ENCODE measurements at places on chromosomes 7 and 10. TPM values are rescaled to one million over a fixed set of nuclear protein-coding genes. Genes with fewer than 3 reads are reported as not detected.

Gene MOGAT3
- total RNA-seq, result not detected

Gene SPRN
- not detected for total RNA-seq

Gene APBB1IP
- not detected for total RNA-seq

Gene SLC29A4
- total RNA-seq, result 6.7 TPM

Gene NAT16
- total RNA-seq, result not detected

Gene OPALIN
- total RNA-seq, result not detected

Gene PRR15
- total RNA-seq, result 26.6 TPM

Gene DLX5
- total RNA-seq, result 0.23 TPM

Gene CPN1
- not detected for total RNA-seq

Gene SVIL
- total RNA-seq, result 27.2 TPM

DNA sequence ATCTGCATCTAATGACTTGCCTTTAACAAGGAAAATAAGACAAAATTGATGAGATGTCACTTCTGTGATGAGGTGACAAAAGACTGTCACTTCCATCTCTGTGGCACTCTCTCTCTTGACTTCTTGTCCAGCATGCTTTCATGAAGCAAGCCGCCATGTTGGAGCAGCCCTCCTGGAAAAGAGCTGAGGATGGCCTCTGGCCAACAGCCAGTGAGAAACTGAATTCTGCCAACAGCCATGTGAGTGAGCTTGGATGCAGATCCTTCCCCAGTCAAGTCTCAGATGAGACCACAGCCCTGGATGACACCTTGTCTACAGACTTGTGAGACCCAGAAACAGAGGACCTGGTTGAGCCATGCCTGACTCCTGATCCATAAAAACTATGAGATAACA, 412.6 kb upstream of the SHH start:
- no peak for DNase-seq

- no peak for DNase-seq
Observed at GRCh38 chr7:47721670-47722069, 139.8 kb upstream of the TNS3 start.

DNA sequence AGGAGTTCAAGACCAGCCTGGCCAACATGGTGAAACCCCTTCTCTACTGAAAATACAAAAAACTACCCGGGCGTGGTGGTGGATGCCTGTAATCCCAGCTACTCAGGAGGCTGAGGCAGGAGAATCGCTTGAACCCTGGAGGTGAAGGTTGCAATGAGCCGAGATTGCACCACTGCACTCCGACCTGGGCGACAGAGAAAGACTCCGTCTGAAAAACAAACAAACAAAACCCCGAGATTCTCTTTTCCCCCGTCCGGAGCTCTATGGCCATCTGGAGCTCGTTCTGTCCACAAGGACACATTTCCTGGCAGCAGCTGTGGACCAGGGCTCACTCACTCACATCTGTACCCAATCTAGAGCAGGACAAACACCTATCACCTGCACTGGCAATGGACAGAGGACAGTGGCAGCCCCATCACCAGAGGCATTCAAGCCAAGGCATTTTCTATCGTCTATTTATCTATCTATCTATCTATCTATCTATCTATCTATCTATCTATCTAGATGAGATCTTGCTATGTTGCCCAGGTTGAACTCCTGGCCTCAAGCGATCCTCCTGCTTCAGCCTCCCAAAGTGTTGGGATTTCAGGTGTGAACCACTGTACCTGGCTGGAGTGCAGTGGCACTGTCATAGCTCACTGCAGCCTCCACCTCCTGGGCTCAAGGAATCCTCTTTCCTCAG, 167.1 kb upstream of the TNRC18 start:
- DNase-seq, result no peak

- no peak for DNase-seq
Observed at GRCh38 chr10:106765928-106766327, 398.6 kb downstream of the SORCS1 start.

DNA sequence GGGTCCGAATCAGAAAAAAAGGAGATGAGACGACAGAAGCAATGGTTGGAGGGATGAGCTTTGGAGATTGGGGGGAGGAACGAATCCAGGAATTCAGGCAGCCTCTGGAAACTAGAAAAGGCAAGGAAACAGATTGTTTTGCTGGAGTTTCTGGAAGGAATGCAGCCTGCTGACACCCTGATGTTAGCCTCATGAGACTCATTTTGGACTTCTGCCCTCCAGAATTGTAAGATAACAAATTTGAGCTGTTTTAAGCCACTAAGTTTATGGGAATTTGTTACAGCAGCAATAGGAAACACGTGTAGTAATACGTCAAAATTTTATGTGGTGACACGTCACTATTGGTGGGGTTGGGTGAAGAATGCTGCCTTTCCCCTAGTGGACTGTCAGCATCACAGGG, 25.6 kb upstream of the NPS start:
- DNase-seq, result no peak

- DNase-seq, result no peak
Observed at GRCh38 chr7:23000597-23001360, 13.2 kb downstream of the HYCC1 start.

DNA sequence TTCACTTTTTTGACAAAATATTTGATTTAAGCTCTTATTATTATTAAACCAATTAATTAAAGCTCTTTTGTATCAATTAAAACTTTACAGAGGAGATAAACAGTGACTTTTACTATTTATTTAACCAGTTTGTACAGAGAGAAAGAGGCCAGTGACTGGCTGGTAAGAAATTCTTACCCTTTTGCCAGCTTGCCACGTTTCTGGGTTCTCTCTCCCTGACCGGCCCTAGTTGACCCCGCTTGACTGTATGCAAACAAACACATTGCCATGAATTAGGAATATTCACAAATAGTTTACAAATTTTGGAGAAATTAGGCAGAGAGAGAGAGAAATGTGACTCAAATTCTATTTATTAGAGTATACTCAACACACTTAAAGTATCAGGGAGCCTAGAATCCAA, 36.2 kb downstream of the NPVF start:
- no peak for DNase-seq

GRCh38 chr7:18163091-18163490, 135.4 kb upstream of the PRPS1L1 start:
- no peak for DNase-seq

- peak; percentile 94 for DNase-seq
Observed at GRCh38 chr10:52308251-52309031, 5.6 kb upstream of the DKK1 start.

GRCh38 chr10:104002911-104003310, 36.0 kb downstream of the SLK start:
- no peak for DNase-seq

DNA sequence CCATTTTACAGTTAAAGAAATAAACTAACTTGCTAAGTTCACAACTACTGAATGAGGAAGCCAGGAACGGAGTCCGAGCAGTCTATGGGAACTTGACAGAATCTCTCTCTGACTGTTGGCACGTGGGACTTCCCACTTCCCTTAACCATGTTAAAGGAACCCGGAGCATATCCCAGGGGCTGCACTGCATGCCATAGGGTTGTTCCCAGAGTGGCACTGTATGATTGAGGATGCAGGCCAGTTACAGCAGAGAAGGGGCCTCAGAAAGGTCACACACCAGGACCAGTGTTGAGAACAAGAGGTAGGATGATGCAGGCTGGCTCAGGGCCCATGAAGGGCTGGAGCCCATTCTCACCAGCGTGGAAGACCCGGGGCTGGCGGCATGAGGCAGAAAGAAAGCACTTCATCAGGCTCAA, 201.8 kb downstream of the NSUN6 start:
- no peak for DNase-seq

DNA sequence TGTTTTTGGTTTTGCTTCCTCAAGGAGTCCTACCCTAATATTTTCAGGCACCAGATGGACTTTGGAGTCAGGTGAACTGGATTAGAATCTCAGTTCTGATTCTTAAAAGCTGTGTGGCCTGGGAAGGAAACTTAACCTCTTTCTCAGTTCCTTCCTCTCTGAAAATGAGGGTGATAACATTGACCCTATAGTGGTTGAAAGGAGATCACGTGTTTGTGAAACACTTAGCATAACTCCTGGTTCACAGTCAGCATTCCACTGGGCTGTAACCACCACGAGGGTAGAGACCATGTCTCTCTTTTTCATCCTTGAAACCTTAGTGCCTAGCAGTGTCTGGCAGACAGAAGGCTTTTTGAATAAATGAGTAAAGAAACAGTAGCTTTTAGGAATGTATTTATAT, 16.7 kb downstream of the LSMEM1 start:
- DNase-seq, result no peak

DNA sequence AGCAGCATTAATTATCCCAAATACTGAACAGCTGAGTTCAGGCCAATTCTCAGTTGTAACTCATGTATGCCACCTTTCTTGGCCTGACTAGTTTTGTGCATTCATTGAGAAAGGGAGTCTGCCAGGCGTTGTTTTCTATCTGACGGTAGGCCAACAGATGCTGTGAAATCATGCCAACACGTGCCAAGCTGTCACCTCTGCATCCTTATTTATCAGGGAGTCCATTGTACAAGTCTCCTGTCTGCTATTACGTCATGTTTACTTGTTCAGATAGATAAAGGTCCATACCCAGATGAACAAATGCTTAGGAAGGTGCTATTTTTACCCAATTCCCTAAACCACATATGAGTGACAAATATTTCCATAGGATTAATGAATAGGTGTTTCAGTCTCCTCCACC, 127.2 kb upstream of the CDK6 start:
- no peak for DNase-seq

DNA sequence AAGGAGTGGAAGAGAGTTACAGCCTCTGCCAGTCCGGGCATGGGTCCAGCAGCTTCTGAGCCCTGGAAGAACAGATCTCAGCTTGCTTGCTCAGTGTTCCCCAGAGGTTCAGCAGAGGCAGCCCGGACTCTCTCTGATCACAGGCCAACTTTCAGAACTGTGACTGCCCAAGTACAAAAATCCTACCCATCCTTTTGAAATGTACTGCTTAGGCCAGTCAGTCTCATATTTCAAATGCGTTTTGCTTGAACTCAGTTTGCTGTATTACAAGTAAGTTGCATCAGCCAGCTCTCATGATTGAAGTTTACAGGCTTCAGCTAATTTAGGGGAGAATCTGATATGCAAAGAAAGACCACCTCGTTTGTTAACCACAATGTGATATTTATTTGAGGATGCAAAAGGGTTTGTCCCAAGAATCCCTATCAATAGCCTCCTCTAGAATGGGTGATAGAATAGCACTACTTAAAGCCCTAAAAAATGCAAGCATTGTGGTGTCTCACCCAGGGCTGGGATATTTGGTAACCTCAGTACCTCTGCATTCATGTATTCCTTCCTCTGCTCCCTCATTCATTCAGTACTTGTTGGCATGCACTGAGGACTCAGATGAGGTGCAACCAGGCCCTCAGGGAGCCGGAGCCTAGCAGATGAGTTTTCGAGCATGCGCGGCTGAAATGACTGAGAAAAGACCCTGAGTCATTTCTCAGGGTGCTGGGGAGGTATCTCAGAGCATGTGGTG, 7.0 kb downstream of the AIMP2 start:
- DNase-seq, result no peak

DNA sequence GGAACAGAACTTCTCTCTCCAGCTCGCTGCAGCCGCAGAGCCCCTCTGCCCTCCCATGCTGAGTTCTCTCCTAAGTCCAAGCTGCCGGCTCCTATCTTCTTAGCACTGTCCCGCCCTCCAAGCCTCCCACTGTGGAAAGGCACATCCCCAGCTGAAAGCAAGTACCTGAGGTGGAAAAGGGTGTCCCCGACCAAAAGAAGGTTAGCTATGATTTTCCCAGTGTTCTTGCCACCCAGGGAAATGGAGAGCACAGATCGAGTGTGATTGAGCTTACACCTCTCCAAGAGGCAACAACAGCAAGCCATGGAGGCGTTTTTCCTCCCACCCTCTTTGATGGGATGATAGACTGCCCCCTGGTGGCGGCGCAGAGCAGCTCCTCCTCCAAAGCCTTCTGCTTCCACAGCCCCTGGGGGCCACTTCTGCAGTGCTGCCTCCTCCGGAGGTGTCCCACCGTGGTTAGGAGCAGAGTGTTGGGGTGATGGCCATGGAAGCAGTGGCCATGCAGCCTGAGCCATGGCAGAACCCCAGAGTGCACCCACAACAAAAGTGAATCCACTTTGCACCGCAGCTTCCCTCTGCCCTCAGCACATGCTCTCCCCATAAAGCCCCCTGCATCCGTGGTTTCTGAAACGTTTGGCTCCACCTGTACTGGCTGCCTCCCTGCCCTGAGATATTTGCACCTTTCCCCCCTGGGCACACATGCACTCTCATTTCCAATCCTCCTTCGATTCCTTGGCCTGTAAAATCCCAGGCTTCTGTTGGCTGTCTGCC, 143.1 kb upstream of the STK17A start:
- DNase-seq, result peak; percentile 68

DNA sequence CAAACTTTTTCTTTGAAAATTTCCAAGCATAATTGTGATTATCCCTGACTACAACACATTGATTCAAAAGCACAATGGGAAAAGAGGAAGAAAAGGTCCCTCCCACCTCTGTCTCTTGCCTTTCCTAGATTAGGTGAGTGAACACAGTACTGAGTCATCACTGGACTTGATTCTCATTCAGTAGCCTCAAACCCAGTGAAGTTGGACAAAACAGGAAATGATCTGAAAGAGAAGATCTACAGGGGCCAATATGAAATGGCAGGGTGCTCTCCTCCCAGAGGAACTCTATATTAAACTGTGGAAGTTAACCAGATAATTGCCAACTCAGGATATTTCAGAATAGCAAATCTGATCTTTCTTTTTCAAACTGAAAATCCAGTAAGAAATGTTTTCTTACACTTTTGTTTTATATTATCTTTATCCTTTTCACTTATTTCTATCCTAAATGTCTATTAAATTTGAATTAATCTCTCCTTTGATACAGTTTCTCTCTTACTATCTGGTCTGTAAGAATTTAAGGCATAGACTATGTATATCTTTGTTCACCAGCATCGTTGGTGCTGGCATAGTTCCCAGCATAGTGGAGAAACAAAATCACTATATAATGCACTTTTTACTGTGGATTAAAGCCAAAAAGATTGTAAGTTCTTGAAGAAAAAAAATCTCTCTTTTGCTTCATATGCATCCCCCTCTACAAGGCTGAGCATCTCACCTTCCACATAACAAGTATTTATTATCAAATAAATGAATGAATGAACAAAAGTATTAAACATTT, 41.4 kb upstream of the IKZF1 start:
- DNase-seq, result no peak

DNA sequence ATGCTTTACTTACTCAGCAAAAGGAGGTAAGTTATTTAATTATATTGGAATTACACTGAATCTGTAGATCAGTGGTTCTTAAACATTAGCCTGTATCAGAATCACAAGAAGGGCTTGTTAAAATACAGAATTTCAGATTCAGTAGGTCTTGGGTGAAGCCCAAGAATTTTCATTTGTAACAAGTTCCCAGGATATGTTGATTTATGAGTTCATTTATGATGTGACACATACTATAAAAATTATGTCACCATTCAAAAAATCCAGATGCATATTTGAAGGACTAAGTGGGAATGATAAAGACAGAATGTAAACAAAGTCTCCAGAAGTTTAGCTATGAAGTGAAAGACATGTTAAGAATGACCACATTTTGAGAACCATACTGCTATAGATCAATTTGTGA, 52.3 kb downstream of the HECTD2 start:
- DNase-seq, result peak; percentile 60

DNA sequence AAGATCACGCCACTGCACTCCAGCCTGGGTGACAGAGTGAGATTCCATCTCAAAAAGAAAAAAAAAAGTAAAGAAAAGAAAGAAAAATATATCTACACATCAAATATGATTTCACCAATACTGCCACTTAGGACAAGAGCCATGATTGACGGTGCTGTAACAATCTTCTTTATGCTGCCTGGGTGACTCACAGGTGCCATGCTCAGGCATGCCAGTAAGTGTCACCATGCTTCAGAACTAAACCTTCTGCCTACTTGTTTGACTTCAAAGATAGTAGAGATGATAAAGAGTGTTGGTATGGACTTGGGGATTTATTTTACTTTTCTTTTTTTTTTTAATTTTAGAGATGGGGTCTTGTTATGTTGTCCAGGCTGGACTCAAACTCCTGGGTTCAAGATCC, 33.6 kb upstream of the DNMBP start:
- peak; percentile 57 for DNase-seq

Measured in PC-3 (cell line).